Central memory CD4-positive, alpha-beta T cell (primary cell): ENCODE measurements at places on chromosomes 16 and 17.

- DNase-seq, result peak; percentile 78
Observed at GRCh38 chr17:68435876-68436842, 21.1 kb downstream of the WIPI1 start.

DNA sequence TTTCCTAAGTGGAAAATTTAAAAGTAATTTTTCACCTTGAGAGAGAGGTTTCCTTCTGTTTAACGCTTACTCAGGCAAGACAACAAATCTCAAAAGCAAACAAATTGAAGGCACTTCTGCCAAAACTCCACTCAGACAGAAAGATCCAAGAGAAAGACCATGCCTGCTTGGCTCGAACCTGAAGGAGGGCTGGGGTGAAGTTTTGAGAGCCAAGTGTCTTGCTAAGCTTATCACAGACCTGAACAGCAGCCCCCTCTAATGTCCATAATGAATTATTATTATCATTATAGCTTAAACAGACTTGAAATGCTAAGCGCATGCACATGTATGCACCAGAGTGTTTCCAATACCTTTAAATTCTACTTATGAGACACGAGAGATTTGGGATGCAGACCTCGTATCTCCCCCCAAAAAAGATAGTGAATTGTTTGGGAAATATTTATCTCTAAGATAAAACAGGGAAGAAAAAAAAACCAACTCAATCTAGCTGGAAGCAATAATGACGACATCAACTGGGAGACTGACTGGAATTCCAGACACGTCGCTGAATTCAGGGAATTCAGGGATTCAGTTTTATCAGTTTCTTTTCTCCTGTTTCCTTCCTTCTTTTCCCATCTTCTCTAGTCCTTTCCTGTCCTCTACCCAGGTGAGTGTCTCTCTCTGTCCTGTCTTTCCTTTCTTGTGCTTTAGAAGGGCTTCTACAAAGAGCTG, 473.2 kb downstream of the RBFOX1 start:
- no peak for DNase-seq

DNA sequence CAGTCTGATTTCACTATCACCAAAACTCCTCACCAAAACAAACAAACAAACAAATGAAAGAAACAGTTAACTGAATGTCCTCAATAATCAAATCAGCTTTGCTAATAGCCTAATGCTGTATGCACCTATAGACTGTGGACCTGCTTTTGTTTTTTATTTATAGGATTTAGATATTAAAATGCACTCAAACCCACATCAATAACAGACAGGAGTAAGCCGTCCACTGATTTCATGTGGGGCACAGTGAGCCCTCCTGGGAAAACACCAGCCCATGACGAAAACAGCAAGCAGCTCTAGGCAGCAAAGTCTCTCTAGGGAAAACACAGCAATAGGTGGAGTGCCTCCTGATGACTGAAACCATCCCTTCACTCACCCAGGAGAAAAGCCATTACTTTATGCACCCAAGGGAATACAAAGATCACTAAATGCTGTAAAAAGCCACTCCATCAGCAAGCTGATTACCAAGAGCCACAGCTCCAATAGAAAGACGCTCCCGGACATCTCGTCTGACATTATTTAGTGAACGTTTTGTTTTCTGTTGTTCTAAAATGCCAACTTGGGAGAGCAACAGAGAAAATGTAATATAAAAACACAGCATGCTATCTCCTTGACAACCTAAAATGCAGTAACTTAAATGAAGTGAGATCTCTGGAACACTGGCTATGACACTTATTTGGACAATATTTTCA, 47.8 kb downstream of the ANKFY1 start:
- DNase-seq, result no peak

- no peak for DNase-seq
Observed at GRCh38 chr17:77607606-77608005, 350.9 kb upstream of the TNRC6C start.

GRCh38 chr17:79115487-79115886, 40.9 kb downstream of the ENGASE start:
- no peak for DNase-seq

DNA sequence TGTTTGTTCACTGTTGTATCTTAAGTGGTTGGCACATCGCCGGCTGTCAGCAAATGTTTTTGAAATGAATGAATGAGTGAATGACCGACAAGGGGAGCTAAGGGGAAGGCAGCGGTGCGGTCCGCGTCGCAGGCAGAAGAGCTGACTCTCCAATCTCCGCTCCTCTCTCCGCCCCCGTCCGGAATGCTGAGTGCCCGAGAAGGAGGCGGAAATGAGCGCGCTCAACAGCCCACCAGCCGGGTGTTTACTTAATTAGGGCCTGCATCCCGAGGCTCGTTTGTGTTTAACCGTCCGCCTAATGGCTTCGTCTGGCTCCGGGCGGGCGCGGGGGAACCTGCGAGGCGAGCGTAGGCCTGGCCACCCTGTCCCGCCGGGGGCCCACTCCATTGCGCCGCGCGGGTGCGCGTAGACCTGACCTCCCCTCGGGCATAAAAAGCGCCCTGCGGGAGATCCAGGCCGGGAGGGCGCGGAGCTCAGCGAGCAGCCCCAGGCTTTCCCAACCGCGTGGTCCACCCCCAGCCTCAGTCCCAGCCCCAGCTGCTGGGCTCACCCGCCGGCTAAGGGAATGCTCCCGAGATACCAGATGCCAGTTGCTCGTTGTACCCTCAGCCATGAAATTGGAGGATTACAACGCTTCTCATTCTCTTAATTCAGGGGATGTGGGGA, 2.5 kb upstream of the CDH3 start:
- no peak for DNase-seq

GRCh38 chr17:58756246-58757161, 850 bp downstream of the PPM1E start:
- no peak for DNase-seq

- DNase-seq, result no peak
Observed at GRCh38 chr17:50155115-50155819, 4.8 kb upstream of the PPP1R9B start.
